OCI-LY7 (cell line): ENCODE measurements at places on chromosomes 6 and 20. TPM values are rescaled to one million over a fixed set of nuclear protein-coding genes. Genes with fewer than 3 reads are reported as not detected.

The FRK gene
- 0.46 TPM in 2 replicates for total RNA-seq

GRCh38 chr6:69216127-69216526, 580.7 kb downstream of the LMBRD1 start:
- no peak for DNase-seq

DNA sequence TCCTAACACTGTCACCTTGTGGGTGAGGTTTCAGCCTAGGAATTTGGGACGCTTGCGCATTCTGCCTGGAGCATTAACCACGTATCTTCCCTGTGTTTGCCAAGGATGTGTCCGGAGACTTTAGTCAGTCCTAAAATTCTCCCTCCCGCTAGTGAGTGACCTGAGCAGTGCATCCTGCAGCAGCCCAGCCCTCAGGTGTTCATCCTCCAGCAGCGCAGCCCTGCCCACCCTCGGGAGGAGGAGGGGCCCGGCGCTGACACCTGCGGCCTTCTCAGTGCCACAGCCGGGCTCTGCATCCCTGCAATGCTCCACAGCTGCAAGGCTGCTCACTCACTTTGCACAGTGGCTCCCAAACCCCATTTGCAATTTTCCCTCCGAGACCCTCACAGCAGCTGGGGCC, 79.5 kb downstream of the ERMARD start:
- no peak for DNase-seq

The GHRH gene
- not detected in 2 replicates for total RNA-seq

The LHFPL5 gene
- total RNA-seq = not detected in 2 replicates

DNA sequence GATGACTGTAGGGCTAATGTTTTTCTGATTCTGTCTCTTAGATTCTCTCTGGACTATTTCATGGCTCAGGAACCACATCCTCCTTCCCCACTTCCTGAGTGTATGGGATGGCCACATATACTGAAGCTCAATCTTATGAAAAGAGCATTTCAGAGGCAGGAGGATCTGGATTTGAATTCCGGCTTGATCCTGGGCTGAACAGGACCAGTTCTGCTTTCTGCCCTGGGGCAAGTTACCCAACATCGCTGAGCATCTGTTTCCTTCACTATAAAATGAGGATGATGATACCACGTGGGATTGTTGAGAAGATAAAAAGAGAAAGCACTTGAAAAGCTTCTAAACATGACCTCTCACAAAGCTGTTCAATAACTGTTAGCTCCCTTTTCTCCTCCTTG, 168.4 kb upstream of the TNFAIP3 start:
- DNase-seq = no peak

DNA sequence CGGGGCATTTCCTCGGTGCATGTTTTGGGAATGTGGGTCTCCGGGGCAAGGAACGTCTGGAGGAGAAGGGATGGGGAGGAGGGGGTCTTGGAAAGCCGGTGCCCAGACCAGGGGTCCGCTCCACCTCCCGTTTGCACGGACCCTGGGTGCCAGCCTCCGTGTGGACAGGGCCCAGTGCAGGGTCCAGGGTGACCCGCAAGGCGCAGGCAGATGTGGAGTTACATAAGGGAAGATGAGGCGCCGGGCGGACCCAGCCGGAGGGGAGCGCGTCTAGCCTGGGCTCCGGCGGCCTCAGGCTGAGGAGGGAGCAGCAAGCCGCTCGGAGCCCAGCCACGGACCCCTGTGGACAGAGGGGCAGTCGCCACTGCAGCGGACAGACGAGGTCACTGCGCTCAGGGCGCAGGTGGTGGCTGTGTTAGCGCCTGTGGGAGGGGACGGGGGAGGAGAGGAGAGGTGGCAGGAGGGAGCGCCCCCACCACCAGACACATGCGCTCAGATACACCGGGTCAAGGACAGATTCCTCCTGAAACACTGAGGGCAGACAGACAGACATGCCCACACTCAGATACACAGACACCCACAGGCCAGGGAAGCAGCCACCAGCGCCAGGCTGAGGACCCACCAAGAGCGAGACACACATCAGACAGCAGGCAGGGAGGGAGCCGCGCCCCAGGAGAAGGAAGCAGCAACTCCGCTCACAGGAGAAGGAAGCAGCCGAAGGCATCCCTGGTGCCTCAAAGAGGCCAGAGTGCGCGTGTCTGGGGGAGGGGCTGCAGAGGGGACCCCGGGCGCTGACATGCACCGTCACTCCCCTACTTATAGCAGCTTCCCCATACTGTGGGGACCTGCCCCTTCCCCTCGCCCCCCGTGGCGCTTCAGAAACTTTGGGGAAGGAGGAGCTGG, 839 bp upstream of the HRH3 start:
- DNase-seq = no peak

DNA sequence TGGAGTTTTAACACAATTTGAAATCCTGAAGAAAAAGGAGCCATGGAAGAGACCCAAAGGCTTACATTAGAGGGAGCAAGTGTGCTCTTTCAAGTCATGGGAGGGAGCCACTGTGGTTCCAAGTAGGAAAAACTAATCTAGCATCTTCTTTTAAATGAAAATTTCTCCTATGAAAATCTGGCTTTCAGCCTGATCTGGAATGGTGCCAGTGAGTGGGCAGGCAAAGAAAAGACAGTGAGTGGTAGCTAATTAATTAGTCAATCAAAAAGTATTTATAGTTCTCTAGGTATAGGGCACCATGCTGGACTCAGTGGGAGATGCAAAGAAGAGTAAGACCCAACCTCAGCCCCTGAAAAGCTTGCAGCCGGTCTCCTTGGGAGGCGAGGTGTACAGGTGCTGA, 21.9 kb downstream of the CAP2 start:
- no peak for DNase-seq

GRCh38 chr20:38610521-38610920, 8.9 kb downstream of the ARHGAP40 start:
- no peak for DNase-seq

DNA sequence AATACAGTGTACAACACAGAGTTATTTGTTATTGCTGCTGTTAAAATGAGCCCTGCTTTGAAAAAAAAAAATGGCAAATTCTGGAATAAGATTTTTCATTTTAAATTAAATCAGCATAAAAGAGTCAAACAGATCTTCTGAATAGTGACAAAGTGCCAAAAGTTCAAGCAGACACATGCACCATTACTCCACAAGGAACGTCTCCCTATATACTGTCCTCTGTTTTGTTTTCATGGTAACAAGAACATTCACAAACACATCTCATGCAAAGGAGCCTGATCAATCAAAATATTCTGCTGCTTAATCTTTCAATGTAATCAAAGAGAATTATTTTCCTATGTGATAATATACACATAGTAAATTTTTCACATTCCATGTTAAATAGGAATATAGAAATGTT, 2.7 kb downstream of the HIVEP2 start:
- DNase-seq = no peak

DNA sequence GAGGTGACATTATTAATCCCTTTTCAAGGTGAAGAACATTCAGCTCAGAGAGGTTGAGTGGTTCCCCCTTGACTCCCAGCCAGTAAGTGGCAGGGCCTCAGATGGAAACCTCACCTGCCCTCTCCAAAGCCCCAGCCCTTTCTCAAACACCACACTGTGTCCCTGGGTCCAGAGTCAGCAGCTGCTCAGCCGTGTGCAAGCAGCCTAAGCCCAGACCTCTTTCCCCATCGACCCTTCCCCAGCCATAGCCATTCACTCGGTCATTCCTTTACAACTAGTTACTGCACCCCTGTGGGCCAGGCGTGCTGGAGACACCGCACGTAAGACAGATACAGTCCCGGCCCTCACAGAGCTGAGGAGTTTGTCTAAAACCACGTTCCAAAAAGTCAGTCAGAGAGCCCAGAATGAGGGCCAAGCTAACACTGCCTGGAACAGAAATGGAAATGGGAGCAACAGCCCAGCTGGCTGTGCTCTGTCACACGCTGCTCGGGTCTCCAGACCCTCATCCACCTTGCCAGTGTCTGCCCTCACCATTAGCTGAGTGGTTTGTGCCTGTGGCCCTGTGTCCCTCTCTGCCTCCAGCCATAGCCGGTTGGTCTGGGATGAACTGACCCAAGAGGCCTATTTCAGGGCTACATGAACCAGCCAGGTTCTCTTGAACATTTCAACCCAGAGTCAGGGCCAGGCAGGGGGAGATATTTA, 29.6 kb downstream of the ZC3H12D start:
- no peak for DNase-seq

- no peak for DNase-seq
Observed at GRCh38 chr6:136952714-136953260, 30.7 kb downstream of the SLC35D3 start.

DNA sequence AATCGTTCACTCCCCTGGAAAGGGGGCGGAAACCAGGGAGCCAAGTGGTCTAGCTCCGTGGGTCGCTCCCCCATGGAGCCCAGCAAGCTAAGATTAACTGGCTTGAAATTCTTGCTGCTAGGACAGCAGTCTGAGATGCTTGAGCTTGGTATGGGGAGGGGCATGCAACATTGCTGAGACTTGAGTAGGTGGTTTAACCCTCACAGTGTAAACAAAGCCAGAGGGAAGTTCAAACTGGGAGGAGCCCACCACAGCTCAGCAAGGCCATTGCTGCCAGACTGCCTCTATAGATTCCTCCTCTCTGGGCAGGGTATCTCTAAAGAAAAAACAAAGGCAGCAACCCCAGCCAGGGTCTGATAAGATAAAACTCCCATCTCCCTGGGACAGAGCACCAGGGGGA, 43.2 kb downstream of the COL21A1 start:
- no peak for DNase-seq

- no peak for DNase-seq
Observed at GRCh38 chr6:95856876-95857364, 158.9 kb upstream of the FUT9 start.

The MAPK13 gene
- total RNA-seq = 1.2 and 1.8 TPM in 2 replicates

The AGER gene
- 26.9 and 29.9 TPM in 2 replicates for total RNA-seq

DNA sequence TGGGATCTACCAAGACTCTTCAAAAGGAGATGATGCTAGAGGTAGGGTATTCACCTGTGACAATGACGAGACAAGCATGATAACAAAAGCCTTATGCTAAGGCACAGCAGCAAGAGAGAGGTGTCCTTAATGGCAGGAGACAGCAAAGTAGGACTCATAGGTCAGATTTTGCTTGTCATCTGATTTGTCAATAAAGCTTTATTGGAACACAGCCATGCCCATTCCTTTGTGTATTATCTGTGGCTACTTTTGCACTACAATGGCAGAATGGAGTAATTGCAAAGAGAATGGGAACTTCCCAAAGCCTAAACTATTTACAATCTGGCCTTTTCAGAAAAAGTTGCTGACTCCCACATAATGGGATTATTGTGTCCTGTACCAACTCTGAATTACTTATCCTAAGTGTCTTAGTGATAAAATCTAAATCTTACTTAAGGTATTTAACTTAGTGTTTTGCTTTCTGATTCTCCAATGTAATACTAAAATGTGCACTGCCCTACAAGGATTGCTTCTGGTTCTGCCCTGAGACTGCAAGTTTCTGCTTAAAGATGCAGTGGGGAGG, 221.6 kb downstream of the CDC5L start:
- no peak for DNase-seq

- DNase-seq = no peak
Observed at GRCh38 chr6:135722190-135722589, 129.3 kb upstream of the PDE7B start.

DNA sequence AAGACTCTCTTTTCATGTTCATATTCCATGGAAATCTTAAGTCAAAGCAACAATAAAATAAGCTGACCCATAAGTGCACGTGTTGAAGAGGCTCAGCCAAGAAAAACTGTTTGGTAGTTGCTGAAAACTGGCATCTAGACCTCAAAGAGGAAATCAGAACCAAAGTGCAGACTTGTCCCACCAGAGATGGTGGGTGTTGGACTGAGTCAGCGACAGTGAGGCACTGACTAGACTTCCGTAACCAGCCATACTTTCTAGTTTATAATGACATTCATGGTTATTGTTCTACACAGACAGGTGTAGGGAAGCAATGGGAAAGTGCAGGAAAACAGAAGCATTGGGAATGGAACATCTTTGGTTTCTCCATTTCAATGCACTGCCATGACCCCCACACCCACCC, 175.7 kb upstream of the AGPAT4 start:
- DNase-seq = no peak

The KCNG1 gene
- total RNA-seq = not detected in 2 replicates

DNA sequence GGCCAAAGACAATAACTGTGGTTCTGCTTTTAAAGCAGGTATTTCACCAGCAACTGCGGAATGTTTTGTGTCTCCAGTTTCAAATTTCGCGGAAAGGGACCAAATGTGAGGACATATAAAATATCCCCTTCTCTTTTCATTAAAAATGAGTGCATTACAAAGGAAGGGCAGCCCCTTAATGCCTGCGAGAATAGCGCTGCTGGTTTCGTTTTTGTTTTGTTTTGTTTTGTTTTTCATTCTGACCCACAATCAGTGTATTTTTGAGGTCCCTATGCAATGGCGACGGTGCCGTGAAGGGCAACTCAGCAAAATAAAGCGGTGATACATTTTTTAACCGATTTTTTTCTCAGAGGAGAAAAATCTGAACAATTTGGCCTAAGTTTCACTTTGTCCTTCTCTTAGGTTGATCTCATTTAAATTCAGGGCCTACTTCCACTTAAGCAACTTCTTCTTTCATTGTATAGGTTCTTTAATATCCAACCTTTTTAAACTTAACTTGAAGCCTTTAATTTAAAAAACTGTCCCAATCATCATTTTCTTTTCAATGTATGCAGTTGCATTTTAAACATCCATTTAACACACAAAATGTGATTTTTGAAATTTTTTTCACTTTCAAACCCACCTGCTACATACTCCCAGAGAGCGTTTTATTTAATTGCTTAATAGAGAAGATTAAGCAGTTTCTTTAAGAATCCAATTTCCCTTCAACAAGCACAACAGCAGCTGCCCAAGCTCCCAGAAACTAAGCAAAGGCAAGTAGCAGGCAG, 2.9 kb upstream of the HIVEP2 start:
- DNase-seq = peak; percentile 61

The ASIP gene
- 0.70 and 0.82 TPM in 2 replicates for total RNA-seq

The TUBE1 gene
- 32.6 and 35.7 TPM in 2 replicates for total RNA-seq

DNA sequence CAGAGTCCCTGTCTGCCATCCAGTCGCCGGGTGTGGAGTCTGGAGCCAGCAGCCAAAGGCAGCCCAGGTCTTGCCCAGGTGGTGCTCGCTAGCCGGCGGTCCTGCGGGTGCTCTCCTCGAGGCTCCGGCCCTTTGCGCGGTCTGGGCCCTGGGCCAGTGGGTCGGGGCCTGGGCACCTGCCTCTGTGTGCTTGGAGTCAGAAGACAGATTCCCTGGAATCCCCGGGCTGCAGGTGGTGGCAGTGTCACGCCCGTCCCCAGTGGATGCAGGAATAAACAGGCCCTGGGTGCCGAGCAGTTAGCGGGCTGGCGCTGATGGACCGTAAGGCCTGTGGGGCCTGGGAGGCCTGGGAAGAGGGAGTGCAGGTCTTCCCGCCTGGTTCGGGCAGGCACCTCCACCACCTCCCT, 5.3 kb downstream of the SS18L1 start:
- DNase-seq = no peak

GRCh38 chr20:58344741-58345140, 35.2 kb downstream of the RAB22A start:
- DNase-seq = no peak

- DNase-seq = no peak
Observed at GRCh38 chr6:26008470-26008869, 45.9 kb downstream of the TRIM38 start.

The C20orf141 gene
- not detected in 2 replicates for total RNA-seq
